Left ventricle myocardium inferior (tissue), 1 donor: ENCODE measurements at places on chromosomes 5 and 9. TPM values are rescaled to one million over a fixed set of nuclear protein-coding genes. Genes with fewer than 3 reads are reported as not detected.
A peak's percentile ranks its signal among the peaks of the same experiment; 100 is the strongest.

Gene LCN15
- total RNA-seq: 0.41 TPM

GRCh38 chr5:43065948-43066798 lies 26.1 kb upstream of the ANXA2R start:
- no peaks in the 10 kb centered on the region for H3K27me3 ChIP-seq
- DNase-seq: peak; percentile 78
- H3K4me3 ChIP-seq: peak overlapping the region; percentile 87
- H3K36me3 ChIP-seq: peaks cover 22% of the 10 kb centered on the region
- H3K27ac ChIP-seq: peak overlapping the region; percentile 98

DNA sequence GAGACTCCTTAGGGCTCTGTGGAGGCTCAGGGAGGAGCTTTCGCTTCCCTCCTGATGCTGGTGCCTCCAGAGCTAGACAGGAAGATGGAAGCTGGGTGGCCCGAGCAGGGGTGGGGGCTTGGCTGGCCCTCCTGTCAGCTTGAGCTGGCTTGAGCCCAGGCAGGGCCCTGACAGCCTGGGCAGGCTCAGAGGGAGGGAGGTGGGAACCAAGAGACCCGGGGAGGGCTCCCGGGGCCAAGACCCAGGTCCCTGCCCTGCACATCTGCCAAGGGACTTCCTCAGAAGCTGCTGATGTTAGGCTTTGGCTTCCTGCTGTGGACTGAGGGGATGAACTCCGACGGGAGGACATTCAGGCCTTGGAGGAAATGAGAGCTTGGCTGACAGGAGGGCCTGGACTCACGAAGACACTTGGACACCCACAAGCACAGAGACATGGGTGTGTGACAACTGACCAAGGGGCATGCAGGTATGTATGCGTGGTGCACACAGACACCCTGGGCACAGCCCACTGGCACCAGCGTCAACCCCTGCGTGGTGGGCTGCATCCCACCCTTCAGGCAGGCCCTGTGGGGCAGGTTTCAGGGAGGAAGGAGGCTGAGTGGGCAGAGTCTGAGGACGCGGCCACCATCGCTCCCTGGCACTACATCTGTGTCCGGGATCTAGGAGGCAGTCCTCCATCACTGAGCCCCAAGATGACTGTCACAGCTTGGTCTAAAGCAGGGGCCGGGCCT lies 1.7 kb upstream of the LTC4S start:
- no peaks in the 10 kb centered on the region for H3K27me3 ChIP-seq
- DNase-seq: peak; percentile 56
- no peaks in the 10 kb centered on the region for H3K36me3 ChIP-seq

DNA sequence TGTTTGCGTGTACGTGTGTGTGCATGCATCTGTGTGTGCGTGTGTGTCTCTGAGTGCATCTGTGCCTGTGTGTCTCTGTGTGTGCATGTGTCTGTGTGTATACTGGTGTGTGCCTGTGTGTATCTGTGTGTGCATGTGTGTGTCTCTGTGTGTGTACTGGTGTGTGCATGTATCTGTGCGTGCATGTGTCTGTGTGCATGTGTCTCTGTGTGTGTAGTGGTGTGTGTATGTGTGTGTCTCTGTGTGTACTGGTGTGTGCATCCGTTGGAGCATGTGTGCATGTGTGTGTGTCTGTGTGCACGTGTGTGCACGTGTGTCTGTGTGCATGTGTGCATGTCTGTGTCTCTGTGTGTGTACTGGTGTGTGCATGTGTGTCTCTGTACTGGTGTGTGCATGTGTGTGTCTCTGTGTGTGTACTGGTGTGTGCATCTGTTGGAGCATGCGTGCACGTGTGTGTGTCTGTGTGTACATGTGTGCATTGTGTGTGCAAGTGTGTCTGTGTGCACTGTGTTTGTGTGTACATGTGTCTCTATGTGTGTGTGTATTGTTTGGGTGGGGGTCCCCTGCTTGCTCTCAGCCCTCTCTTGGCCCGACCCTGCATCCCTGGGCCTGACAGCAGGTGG lies 23.8 kb upstream of the NOTCH1 start:
- no peak overlapping the region for H3K27ac ChIP-seq
- no peaks in the 10 kb centered on the region for H3K36me3 ChIP-seq
- no peak for DNase-seq
- no peak overlapping the region for H3K4me3 ChIP-seq
- H3K27me3 ChIP-seq: no peaks in the 10 kb centered on the region

Gene SV2C
- 0.44 TPM for total RNA-seq

DNA sequence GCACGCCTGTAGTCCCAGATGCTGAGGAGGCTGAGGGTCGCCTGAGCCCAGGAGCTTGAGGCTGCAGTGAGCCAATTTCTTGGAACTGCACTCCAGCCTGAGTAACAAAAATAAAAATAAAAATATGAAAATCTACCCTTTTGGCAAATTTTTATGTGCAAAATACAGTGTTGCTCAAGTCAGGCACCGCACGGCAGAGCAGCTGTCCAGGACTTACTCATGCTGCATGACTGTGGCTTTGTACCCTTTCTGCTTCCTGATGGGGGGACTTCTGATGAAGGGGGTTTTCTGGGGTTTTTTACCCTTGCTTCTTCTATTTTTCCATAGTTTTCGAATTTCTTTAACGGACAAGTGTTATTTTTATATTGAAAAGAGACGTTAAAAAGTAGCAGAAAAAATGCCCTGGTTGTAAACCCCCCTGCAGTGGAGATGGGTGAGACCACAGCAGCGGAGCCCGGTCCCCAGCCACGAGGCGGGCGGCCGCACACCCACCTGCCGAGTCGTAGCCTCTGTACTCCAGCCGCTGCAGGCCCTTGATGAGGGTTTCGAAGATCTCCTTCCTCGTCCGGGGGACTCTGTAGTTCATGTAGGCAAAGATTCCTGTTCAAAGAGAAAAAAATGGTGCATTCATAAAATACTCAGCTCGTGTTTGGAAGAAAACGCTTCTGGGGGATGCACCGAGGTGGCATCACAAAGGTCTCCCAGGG lies 15.0 kb downstream of the GFPT2 start:
- peaks cover 3% of the 10 kb centered on the region for H3K4me1 ChIP-seq
- no peak overlapping the region for H3K4me3 ChIP-seq
- H3K36me3 ChIP-seq: peaks cover 29% of the 10 kb centered on the region
- DNase-seq: no peak

Gene CA9
- not detected for total RNA-seq

DNA sequence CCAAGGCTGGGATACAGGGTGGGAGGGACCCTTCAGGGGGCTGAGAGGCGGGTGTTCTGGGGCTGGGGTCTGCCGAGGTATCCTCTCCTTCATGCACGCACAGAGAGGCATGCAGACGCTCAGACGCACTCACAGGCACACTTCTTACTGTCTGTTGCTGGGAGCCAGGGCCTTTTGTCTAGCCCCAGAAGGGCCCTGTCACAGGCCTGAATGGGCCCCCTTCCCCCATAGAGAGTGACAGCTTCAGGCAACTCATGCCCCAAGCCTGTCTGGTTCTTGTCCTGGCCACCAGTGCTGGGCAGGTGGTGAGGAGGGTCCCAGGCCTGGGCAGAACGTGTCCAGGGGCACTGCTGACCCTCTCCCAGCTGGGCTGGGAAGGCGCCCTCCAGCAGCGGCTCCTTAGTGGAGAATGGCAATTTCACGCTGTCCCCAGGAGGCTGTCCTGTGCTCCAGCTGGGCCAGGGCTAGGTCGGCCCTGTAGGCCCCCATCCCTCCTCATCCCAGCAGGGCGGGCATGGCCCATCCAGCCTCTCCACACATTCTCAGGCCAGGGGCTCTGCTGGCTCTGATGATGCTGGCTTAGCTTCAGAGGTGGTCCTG lies 45.3 kb downstream of the LMX1B start:
- no peak for DNase-seq
- no peak overlapping the region for H3K4me3 ChIP-seq
- H3K36me3 ChIP-seq: no peaks in the 10 kb centered on the region
- peaks cover 28% of the 10 kb centered on the region for H3K4me1 ChIP-seq
- peaks cover 67% of the 10 kb centered on the region for H3K27me3 ChIP-seq

DNA sequence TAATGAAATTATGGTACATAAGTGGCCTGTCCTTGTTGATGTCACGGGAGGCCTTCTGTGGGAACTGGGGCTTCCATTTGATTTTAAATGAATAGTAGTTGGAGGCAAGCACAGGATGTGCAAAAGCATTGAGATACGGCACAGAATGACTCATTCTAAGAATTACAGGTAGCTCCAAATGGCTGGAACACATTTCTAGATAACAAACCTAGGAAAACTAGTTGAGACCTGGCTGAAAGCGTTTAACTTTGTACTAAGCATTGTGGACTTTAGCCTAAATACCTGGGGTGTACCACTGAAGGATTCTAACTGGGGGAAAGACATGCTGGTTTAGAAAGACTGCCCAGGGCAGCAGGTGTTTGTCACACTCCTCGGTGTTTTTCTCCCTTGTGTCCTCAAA lies 9.4 kb downstream of the SKP2 start:
- DNase-seq: no peak
- no peak overlapping the region for H3K4me3 ChIP-seq
- H3K27me3 ChIP-seq: no peaks in the 10 kb centered on the region
- H3K36me3 ChIP-seq: peaks cover 72% of the 10 kb centered on the region
- no peak overlapping the region for H3K27ac ChIP-seq

DNA sequence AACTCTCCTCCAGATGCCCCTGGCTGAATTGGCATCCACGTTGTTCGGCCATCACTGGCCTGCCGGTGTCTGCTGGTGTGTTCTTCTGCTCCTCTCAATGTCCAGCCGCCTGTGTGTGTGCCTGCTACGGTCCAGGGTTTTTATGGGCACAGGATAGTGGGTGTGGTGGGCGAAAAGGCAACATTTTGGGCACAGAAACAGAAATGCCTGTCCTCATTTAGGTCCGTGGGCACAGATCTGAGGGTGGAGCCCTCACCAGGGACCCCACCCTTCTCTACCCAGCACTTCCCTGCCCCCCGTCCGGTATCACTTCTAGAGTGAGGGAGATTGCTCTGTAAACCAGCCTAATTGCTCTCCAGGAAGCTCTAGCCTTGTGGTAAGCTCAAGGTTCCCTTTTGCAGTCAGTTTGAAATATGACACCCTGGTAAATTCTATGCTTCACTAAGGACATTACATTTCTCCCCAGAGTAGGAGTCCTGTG lies 410.1 kb downstream of the MAT2B start:
- no peak overlapping the region for H3K4me3 ChIP-seq
- H3K27ac ChIP-seq: no peak overlapping the region
- no peaks in the 10 kb centered on the region for H3K4me1 ChIP-seq
- H3K36me3 ChIP-seq: no peaks in the 10 kb centered on the region
- H3K27me3 ChIP-seq: no peaks in the 10 kb centered on the region
- no peak for DNase-seq

- peaks cover 14% of the 10 kb centered on the region for H3K36me3 ChIP-seq
- H3K27me3 ChIP-seq: no peaks in the 10 kb centered on the region
- peaks cover 65% of the 10 kb centered on the region for H3K4me1 ChIP-seq
- no peak for DNase-seq
These were observed 512 bp downstream of the AK1 start for GRCh38 chr9:127876764-127877562.

- H3K36me3 ChIP-seq: no peaks in the 10 kb centered on the region
- no peaks in the 10 kb centered on the region for H3K27me3 ChIP-seq
- H3K4me1 ChIP-seq: peaks cover 30% of the 10 kb centered on the region
- peak overlapping the region; percentile 67 for H3K27ac ChIP-seq
- no peak for DNase-seq
- H3K4me3 ChIP-seq: peak overlapping the region; percentile 30
These were observed 237.8 kb downstream of the ARRDC3 start for GRCh38 chr5:91145333-91145620.

DNA sequence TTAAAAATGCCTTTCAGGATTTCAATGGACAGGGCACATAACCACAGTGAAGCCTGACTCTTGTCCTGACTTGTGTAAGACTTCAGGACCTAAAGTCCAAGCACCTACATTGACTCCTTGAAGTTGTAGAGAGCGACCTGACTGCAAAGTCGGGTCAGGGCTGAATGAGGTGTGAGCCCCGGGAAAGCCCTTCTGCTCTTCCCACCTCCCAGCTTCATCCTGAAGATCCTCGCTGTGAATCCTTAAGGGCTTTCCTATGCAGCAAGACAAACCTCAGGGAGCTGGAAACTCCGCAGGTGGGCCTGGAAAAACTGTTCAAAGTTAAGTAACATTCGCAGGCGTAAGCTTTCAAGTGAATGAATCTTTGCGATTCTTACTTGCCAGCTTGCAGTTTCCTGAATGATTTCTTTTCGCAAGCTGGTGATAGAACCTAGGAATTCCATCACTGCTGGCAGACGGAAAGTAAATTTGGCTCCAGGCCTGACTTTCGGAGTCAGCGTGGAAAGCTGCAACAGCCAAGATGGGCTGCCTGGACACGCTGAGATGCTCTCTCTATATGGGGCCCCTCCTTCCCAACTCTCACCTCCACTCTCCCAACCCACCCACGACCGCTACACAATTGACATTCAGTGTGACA lies 10.9 kb downstream of the SEMA5A start:
- peaks cover 74% of the 10 kb centered on the region for H3K4me1 ChIP-seq
- no peaks in the 10 kb centered on the region for H3K36me3 ChIP-seq
- DNase-seq: no peak
- H3K27me3 ChIP-seq: no peaks in the 10 kb centered on the region

Gene CDH9
- total RNA-seq: not detected

DNA sequence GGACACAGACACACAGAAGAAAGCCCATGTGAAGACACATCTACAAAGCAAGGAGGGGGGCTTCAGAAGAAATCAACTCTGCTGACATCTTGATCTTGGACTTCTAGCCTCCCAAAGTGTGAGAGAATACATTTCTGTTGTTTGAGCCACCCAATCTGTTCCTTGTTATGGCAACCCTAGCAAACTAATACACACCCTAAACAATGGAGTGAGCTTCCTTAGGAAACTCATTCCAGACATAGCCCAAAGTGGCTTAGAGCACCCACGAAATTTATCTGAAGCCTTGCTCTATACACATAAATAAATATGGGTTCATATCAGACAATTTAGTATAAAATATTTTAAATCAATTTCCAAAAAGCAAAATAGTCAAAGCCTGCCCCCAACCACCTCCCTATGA lies 7.6 kb upstream of the TBC1D2 start:
- H3K27me3 ChIP-seq: peaks cover 5% of the 10 kb centered on the region
- H3K27ac ChIP-seq: no peak overlapping the region
- no peaks in the 10 kb centered on the region for H3K4me1 ChIP-seq
- H3K36me3 ChIP-seq: no peaks in the 10 kb centered on the region
- H3K4me3 ChIP-seq: no peak overlapping the region

DNA sequence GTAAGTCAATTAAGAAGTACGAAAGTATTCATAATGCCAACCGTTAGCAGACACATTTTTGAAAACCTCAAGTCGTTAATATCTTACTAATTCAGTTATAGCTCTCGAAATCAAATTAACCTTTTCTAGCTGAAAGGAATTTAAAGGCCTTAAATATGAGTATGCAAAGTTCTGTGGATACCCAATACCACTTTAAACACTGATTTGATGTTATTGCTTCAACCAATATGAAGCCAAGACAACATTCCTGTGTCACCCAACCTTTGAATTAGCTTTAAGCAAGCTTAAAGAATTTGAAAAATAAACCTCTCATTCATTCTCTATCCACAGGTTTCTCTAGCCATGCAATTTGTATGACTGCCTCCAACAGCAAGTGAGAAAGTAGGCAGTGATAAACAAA lies 204.5 kb downstream of the MCTP1 start:
- H3K27me3 ChIP-seq: no peaks in the 10 kb centered on the region
- no peaks in the 10 kb centered on the region for H3K4me1 ChIP-seq
